NCI-H1092 (cell line): ENCODE measurements at places on chromosomes 13 and 19.

DNA sequence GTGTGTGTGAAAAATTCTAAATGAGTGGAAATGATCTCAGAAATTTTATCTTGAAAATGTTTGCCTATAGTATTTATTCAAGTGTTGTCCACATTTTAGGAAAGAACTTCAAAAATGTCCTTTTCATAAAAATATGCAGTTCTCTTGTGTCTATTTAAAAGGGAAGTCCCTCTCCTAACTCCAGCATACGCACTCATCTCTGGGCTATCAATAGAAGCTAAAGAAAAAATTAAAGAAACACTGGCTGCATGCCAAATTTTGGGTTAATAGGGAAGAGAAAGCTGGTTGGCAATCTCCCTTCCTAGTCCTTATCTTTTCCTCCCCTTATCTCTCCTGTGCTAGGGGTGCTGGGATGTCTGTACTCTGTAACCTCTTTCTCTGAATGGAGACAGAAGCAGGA, 313.3 kb downstream of the ENOX1 start:
- no peak for DNase-seq

GRCh38 chr19:18685597-18686190, 2.2 kb downstream of the CRTC1 start:
- DNase-seq = no peak

DNA sequence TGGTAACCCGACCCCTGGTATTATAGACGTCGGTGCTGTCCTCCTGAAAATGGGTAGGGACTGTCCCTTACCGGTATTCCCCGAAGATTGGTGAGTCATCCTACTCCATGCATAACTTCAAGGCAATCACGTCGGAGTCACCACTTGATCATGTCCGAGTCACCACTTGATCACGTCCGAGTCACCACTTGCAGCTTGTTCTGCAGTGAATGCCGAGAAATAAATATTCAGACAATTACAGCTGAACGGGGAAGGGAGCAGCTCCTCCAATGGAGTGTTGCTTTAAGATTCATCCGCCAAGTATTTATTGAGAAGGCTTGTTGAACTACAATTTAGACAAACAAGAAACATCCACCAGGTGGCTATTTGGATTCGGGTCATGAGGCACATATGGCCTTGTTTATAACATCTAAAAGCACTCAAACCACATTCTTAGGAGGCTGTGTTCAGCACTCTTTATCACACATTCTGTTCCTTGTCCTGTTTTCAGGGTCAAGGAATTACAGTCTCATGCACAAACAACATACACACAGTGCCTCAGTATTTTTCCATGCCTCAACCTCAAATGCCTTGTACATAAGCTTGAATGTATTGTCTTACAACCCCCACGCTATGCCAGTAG, 43.1 kb downstream of the ZNF726 start:
- DNase-seq = no peak

DNA sequence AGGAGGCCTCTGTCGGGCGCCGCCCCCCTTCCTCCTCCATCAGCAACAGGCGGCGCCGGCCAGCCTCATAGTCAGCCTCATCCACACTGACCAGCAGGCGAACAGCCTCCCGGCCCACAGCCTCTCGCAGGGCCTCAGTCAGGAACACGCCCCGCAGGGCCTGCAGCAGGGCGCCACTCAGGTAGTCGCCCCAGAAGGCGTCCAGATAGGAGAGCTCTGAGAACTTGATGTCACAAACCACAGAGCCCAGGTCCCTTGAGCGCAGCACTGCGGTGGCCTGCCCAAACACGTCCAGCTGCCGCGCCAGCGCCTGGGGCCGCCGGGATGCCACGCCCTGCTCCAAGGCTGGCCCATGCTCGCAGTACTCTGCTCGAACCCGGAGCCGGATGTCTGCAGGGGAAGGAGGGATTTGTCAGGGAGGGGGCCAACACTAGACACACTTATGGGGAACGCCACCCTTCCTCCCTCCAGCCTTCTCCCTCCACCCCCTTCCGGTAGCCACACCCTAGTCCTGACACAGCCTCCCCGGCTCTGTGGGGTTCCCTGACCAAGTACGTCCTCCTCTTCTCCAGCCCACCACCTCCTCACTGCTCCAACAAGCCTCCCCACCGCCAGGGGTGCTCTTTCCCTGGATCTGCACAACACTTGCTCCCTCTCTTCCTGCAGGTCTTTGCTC, 17.9 kb downstream of the DEDD2 start:
- DNase-seq = no peak

GRCh38 chr19:16721051-16721450, 1.4 kb downstream of the NWD1 start:
- DNase-seq = no peak

GRCh38 chr13:60931858-60932546, 483.6 kb downstream of the PCDH20 start:
- no peak for DNase-seq
